ENCODE measurements at places on chromosomes 11 and 22.

GRCh38 chr22:25237503-25237902 is 18.1 kb downstream of the CRYBB2 start:
- DNase-seq, result no peak

GRCh38 chr11:15920856-15921629 is 435.3 kb downstream of the SOX6 start:
- no peak for DNase-seq

GRCh38 chr11:46920755-46921154 is 2.4 kb upstream of the LRP4 start:
- no peak for DNase-seq

DNA sequence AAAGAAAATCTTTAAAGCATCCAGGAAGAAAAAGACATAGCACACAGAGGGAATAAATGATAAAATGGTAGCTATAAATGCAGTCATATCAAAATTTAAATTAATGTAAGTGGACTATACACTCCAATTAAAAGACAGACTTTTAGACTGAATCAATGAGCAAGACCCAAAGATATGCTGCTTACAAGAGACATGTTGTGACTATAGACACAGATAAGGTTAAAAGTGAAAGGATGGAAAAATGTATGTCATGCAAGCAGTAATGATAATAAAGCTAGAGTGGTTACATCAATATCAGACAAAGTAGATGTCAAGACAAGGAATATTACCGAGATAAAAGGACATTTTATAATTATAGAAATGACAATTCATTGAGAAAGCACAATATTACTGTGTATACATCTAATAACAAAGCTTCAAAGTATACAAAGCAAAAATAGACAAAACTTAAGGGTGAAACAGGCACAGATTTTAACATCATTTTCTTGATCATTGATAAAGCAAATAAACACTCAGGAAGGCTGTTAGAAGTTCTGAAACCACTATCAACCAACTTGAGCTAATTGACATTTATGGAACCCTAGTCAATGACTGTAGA is 22.8 kb upstream of the MUC5AC start:
- no peak for DNase-seq

DNA sequence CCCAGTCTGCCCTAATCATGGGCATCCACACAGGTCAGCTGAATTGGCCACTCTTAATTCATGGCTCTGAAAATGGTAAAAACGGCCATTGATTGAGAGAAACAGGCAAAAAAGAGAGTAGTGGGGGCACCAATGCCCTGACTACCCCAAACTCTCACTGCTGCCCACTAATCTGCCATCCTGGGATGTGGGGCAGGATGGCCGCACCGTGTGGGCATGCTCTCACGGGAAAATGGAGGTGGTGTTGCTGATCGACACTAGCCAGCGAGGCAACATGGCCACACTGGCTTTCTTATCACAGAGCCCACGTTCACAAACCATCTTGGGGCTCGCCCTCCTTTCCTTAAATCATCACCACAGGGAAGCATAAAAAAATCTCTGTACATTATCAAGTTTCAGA is 11.2 kb upstream of the TUB start:
- no peak for DNase-seq

GRCh38 chr22:19772422-19772672 is 11.8 kb downstream of the TBX1 start:
- no peak for DNase-seq

GRCh38 chr22:27223317-27224177 is 566.2 kb downstream of the MIAT start:
- no peak for DNase-seq

- no peak for DNase-seq
Observed at GRCh38 chr11:118615976-118616371, 8.6 kb downstream of the PHLDB1 start.

GRCh38 chr11:34165786-34166555 is 60.5 kb downstream of the NAT10 start:
- DNase-seq, result no peak

DNA sequence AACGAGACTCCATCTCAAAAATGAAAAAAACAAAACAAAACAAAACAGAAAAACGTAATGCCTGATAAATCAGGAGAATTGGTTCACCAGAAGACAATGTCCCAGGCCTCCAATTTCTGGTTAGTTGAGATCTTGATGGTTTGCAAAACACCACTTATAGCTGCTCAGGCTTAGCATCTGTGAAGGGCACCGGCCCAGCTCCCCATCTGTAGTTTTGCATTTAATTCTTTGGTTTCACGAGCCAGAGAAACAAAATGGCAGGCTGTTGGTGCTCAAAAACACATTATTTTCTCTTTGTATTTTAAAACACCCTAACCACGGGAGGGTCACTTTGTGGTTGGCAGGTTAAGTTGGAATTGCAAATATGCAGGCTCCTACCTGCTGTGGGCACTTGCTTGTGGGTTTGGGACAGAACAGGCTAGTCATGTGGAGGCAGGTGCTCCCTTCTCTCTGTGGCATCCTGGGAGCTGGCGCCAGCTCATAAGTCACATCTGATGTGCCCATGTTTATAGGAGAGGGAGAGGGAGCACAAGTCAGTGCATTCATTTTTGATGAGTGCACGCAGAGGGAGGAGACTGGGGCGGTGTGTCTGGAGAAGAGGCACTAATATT is 145.9 kb downstream of the CEP164 start:
- no peak for DNase-seq

DNA sequence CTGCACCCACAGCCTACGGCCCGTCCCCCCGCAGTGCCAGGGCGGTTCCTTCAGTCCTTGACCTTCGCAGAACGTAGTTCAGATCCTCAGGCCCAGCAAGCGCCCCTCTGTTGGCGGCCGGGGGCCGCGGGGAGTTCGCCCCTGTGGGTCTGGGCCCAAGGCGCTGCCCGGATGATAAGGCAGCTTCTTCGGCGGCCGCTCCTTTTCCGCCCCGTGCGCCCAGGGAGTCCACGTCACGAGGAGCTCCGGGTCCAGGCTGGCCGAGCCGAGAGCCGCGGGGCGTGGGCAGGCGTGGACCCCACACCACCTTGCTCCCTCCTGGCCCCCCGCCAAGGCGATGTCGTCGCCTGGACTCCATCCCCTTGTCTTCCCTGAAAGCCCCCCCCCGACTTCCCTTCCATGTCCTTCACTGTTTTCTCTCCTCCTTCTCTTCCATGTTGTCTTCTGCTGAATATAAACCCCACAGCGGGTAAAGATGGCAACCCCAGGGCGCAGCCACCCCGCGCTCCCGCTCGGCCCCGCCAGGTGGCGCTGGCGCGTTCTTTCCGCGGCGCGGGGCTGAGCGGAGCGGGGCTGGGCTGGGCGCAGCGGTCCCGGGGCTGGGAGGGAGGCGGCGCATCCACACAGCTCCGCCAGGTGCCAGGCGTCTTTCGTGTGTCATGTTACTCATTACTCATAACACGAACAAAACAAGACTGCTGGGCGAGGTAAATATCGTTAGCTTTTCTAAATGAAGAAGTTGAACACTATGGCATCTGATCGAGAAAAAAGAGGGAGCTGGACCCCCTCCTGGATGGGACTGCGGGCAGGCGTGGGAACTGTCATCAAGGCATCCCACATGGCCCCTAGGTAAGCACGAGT is 321.0 kb downstream of the NTM start:
- no peak for DNase-seq

- DNase-seq, result no peak
Observed at GRCh38 chr11:75028321-75028720, 39.6 kb downstream of the NEU3 start.

DNA sequence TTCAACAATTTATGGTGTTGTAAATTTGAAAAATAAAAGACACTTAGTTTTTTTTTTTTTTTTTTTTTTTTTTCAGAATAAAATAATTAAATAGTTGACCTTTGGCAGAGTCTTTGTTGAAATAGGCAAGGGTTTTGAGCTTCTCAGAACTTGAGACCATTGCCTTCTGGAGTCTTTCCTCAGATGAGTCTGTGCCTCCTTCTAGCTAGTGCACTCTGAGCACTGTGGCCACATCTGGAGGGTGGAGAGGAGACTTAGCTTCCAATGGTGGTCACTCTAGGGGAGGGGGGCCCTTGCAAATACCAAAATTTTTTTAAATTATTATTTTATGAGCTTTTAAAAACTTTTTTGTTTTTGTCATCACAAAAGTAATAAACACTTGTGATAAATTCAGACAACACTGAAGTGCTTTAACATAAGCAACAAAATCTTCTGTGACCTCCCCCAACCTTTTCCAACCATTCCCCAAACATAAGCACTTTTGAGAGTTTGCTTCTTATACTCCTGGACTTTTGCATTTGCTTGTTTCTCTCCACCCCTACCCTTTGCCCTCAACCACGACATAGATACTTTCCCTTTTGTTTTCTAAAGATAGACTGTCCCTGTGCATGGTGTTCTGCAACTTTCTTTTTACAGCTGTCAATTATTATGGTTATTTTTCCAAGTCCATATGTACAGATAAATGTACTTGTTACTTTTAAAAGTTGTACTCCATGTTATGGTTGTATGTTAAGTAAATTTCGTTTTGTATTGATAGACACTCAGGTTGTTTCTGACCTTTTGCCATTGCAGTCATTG is 41.1 kb downstream of the BMAL1 start:
- DNase-seq, result no peak

DNA sequence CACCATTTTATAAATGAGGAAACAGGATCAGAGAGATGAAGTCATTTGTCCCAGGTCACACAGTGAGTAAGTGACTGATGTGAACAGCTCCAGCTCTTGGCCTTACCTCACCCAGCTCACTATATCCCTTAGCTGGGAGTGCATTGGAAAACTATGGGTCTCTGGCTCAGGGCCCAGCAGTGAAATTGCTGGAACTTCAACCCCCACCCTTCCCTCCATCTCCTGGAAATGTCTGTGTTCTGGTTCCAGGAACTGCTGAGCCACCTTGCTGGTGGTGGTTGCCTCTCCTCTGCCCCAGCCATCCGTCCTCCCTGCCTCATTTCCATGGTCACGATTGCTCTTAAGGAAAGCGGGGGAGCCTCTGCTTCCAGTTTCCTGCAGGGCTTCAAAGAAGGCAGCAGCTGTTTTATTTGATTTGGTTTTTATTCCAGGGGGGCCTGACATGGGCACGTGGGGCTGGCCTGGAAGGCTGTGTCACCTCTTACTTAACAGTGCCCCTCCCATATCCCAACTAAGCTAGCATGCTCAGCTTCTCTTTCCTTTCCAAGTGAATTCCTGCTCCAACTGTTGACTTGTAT is 46.2 kb upstream of the CSTF3 start:
- no peak for DNase-seq

Measured in stimulated activated CD4-positive, alpha-beta T cell treated with anti-CD3 and anti-CD28 coated beads, Interleukin-1b, Interleukin-23, amount 100 ng/mL, for 24 hours (primary cell).